ENCODE measurements at places on chromosomes 13 and 19.
A peak's percentile ranks its signal among the peaks of the same experiment; 100 is the strongest.

GRCh38 chr19:35753634-35754369 lies 3.0 kb downstream of the HSPB6 start:
- no peak for DNase-seq

DNA sequence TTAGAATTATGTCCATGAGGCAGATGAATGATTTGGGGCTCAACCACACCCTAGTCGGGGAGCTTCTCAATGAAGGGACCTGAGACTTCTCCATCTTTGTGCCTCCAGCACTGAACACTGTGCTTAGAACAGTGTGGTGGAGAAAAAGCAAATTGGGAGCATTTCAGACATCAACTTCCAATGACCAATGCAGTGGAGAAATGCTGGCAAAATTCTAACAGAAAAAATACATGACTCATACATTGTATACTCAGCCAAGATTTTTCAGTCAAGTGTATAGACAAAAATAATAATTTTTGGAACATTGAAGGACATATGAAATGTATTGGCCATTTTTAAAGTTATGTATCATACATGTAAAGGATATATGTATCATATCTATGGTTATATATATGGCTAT lies 134.7 kb downstream of the FGF14 start:
- DNase-seq = no peak

- DNase-seq = no peak
Observed at GRCh38 chr13:21894091-21894490, 223.2 kb downstream of the FGF9 start.

DNA sequence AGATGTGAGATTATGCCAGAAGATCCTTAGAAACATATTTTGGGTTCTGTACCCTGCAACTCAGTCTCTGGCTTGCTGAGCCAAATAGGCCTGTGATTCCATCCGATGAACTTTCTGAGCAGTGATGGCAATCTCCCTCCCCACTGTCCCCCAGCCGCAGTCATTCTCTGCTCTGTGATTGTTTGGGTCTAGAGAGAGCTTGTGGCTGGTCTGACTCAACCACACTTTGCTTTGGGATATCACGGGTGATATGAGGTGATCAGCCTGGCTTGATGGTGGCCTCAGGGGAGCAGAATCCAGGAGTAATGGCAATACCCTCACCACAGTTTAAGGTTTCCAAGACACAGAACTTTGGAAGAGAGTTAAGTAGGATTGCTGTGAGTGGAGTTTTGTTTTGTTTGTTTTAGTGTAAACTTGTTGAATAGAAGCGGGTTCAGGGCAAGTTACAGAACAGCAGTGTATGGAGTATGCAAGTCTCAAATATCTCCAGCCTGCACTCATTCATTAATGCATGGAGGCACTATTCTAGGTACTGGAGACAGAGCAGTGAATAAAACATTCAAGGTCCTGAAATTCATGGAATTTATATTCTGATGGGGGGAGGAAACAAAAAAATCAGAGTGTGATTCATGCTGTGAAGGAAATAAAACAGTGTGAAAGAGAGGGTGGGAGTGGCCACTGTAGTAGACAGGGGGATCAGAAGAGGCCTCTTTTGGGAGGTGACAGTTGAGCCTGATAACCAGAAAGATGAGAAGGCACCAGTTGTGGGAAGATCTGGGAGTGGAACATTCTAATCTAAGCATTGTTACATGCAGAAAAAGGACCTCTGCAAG lies 5.3 kb downstream of the SAMD4B start:
- peak; percentile 24 for DNase-seq

- DNase-seq = peak; percentile 67
Observed at GRCh38 chr13:63433546-63434150, 2018.0 kb upstream of the PCDH20 start.

DNA sequence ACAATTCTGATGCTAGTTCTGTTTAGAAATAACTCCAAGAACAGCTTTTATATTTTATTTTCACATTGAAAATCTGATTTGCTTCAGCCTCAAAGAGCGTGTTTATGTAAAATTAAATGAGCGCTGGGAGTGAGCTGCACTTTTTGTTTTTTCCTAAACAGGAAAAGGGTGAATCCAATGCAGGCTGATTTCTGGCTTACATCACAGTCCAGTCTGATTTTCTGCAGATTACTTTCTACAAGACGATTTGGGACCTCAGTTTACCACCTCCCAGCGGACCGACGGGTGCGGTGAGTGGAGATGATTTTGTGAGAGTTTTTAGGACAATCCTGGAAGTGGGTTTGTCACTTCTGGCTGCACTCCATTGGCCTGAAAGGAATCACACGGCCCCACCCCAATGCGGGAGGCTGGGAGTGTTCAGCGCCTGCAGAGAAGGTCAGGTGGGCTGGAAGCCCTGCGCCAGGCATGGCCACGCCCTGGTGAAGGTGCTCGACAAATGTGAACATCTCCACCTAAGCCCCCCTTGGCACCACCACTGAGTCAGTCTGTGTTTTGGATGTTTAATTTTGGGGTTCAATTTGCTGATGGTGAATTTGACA lies 90.1 kb downstream of the ANKRD10 start:
- no peak for DNase-seq

- peak; percentile 13 for DNase-seq
Observed at GRCh38 chr13:27541386-27541785, 78.9 kb downstream of the LNX2 start.

GRCh38 chr13:110646442-110647364 lies 31.4 kb downstream of the NAXD start:
- DNase-seq = no peak

DNA sequence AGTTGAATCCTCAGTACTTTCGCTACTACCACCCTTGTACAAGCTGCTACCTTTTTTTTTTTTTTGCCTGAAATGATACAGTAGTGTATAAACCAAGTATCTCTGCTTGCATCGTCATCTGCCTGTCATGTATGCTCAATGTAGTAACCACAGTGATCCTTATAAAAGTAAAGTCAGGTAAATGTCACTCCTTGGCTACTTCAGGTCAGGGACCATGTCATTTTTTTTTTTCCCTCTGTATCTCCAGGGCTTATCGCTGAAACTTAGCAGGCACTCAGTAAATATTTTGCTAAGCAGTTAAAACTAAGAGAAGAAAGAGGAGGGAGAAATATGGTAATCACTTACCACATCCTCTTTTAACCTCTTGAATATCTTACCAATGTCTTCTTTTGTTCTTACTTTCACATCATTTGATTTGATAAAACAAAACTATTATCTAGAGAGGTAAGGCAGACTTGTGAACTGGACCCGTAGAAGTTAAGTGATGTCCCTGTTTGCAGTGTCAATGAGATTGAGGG lies 96.8 kb upstream of the KLF12 start:
- no peak for DNase-seq

DNA sequence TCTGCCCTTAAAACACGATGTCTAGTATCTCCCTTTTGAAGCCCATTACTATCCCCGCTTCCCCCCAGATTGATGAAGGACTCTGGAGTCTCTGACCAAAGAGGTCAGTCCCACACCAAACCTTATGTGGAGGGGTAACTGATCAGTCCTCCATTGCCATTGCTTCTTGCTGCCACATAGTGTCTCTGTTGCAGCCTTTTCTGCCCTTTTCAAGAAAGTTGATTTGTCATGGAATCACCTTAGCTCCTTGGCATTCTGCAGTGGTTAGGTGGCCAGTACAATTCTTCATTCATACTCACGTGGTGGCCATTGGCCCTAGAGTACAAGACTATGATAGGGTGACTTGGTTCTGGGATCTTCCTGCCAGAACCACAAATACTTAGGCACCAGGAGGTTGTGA lies 8.4 kb upstream of the HTR2A start:
- DNase-seq = no peak

- DNase-seq = no peak
Observed at GRCh38 chr19:18666317-18666716, 17.2 kb upstream of the CRTC1 start.

DNA sequence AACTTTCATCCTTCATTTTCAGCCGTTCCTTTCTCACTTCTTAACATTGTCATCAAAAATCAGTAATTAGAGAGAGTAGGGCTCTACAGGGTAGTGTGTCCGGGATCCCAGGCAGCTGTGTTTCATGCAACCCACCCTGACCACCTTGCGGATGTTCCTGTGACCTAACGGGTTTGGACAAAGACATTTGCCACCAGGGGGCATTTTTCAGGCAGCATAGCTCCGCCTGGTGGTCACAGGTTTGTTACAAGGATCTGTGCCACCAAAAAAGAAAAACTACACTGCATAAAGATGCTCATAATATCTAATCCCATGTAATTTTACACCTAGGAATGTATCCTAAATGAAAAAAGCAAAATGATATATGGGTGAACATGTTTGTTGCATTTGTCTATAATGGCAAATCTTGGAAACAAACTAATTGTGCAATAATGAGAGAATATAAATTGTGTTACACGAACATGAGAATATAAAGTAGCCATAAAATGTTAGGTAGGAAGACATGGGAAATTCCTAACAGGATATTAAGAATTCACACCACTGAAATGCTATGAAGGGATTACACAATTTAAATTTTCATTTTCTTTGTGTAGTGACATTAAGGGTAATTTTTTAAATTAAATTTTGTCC lies 123.0 kb downstream of the SLC7A1 start:
- DNase-seq = peak; percentile 65

DNA sequence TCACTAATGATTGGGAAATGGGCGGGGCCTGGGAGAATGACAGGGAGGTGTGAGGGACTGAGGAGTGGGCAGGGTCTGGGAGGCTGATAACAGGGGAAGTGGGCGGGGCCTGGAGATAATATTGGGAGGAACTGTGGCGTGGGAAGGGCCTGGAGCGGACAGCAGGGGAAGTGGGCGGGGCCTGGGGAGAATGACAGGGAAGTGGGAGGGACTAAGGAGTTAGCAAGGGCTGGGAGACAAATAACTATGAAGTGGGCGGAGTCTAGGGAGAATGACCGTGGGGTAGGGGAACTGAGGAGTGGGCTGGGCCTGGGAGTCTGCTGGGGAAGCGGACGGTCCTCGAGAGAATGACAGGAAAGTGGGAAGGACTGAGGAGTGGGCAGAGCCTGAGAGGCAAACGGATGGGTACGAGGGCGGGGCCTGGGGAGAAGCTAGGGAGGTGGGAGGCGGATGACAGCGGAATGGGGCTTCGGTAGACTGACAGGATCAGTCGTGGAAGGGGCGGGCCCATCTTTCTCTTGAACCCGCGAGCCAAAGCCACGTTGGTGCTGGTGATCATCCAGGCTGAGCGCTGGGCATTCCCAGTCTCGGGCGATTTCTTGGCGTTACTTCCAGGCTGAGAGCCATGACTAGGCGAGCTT lies 14.0 kb upstream of the TUBB4A start:
- peak; percentile 92 for DNase-seq

DNA sequence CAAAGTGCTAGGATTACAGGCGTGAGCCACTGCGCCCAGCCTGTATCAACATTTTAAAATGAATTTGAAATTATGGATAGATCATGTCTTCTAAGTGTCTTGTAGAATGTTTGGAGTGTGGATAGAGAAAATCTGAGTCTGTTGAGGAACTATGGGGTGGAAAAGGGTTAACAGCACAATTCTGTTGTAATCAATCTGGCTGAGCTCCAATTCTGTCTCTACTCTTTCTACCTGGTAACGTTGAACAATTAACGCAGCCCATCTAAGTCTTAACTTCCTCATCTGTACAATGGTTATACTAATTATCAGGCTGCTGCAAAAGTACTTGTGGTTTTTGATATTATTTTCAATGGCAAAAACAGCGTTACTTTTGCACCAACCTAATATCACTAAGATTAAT lies 4.1 kb downstream of the FPR2 start:
- DNase-seq = no peak

GRCh38 chr19:6510618-6511017 lies 8.5 kb upstream of the TUBB4A start:
- DNase-seq = no peak

DNA sequence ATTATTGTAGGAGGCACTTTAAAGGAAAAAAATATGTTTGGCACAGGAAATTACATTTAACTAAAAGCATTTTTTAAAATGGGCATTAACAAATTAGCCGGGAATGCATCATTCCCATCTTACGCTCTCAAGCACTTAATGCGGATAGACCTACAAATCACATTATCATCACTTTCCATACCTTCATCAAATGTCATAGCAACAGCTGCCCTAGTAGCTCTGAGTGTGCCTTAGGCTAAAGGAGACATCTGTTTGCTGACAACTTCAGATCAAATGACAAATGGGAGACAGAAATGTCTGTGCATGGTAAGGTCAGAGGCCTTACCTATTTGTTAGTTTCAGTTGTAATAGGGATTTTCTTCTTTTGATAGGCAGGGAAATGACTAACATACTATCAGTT lies 773.2 kb upstream of the SLC10A2 start:
- DNase-seq = no peak

DNA sequence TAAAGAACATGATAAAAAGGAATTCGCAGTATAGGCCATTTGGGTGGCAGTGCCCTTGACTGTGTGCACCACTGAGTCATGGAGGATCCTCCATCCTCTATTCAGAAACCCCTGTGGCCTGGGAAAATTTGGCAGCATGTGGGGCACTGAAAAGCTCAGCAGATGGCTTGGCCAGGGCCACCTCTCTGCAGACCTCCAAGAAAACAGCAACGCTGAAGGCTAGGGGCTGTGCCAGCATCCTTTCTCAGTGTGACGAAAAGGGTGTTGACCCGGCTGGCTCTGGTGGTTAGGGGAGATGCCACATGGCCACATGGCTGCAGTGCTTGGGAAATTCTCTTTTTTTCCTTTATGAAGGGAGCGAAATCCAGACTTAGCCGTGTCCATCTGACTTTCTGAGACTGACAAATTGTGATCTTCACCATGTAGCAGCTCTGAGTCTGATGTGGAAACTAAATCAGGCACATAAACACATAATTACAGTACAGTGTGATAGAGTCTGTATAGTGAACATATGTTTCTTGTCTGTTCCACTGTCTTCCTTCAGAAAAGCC lies 178.0 kb downstream of the KCTD12 start:
- DNase-seq = no peak

DNA sequence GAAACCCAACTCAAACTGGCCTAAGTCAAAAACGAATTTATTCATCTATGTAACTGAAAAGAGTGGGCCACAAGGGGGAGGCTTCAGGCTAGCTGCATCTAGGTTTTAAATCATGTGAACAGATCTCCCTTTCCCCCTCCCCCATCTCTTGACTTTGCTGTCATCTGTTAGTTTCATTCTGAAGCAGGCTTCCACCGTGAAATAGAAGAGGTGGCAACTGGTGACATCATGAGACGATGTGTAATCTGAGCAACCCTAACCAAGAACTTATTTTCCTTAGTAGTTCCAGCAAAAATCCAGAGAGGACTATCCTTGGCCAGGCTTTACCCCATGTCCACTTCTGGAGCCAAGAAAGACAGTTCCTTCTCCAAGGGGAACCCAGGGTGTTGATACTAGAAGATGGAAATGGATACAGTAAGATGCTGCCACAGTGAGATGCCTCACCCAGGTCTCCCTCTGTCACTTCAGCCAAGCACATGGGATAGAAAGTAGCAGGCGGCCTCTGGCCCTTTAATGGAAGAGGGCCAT lies 9.4 kb downstream of the SAMD4B start:
- peak; percentile 38 for DNase-seq

DNA sequence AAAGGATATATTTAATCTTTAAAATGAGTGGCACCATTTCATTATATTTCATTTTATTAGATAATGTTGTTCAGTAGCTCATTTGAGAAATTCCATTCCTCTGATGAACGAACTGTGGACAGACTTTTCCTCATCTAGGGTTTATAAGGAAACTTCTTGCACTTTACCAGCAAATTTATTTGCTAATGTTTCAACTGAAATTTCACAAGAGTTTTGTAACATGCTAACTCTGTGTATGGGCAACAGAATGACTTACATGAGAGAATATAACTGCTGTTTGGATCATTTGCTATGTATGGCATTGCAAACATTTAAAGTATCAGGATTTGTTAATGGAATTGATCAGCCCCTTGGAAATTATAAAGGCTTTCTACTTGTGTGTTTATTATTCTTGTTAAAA lies 3.7 kb upstream of the IRS2 start:
- DNase-seq = no peak

- DNase-seq = no peak
Observed at GRCh38 chr13:50994651-50995050, 85.1 kb downstream of the RNASEH2B start.

GRCh38 chr19:16569609-16570320 lies 2.5 kb downstream of the SLC35E1 start:
- DNase-seq = no peak
